Neural crest cell (in vitro differentiated cells): ENCODE measurements at places on chromosomes 6 and 20.

DNA sequence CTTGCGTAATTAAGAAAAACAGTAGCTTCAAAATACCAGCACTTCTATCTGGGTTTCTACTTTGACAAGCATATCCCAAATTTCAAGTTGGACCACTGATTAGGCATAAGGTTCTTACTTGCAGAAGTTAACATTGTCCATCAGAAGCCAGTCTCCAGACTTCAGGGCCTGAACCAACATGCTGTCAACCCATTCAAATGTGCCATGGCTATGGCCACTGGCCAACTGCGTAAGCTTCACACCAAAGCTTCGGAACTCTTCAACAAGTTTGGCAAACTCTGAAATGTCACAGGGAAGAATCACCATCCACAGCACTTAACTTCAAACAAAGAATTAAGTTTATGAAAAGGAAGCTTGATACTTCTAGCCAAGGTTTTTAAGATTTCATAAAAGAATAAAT, 78.0 kb upstream of the LYRM2 start:
- no peaks in the 10 kb centered on the region for H3K4me1 ChIP-seq
- no peak overlapping the region for H3K27ac ChIP-seq
- H3K27me3 ChIP-seq = no peaks in the 10 kb centered on the region

- no peaks in the 10 kb centered on the region for H3K27me3 ChIP-seq
- no peak overlapping the region for H3K4me3 ChIP-seq
- peaks cover 23% of the 10 kb centered on the region for H3K36me3 ChIP-seq
- DNase-seq = no peak
- no peak overlapping the region for H3K27ac ChIP-seq
These were observed 17.0 kb downstream of the KIF25 start for GRCh38 chr6:168014428-168014827.

DNA sequence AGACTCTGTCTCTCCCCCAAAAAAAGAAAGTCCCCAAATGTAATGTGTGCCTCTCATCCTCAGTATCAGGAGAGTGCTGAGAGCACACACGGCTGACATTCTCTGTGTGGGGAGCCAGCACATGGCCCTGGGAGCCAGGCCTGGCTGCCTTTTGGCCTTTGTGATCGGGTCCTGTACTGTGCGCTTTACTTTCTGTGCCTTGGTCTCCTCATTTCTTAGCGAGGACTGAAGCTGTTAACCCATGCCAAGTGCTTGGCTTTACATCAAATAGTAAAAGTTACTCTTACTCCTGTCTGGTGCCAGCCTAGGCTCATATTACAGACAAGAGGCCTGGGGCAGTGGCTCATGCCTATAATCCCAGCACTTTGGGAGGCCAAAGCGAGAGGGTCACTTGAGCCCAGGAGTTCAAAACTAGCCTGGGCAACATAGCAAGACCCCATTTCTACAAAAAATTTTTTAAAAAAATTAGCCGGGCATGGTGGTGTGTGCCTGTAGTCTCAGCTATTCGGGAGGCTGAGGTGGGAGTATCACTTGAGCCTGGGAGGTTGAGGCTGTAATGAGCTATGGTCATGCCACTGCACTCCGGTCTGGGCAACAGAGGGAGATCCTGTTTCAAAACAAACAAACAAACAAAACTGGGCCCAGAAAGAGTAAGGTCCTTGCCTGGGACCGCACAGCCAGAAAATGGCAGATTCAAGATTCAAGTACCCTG, 50.3 kb downstream of the SNAI1 start:
- DNase-seq = no peak
- no peaks in the 10 kb centered on the region for H3K27me3 ChIP-seq
- peaks cover 10% of the 10 kb centered on the region for H3K4me1 ChIP-seq
- H3K27ac ChIP-seq = no peak overlapping the region
- no peaks in the 10 kb centered on the region for H3K36me3 ChIP-seq

- H3K36me3 ChIP-seq = no peaks in the 10 kb centered on the region
- H3K4me3 ChIP-seq = no peak overlapping the region
- no peak for DNase-seq
- H3K27ac ChIP-seq = peak overlapping the region; percentile 11
- H3K27me3 ChIP-seq = peaks cover 6% of the 10 kb centered on the region
- no peaks in the 10 kb centered on the region for H3K4me1 ChIP-seq
These were observed 19.4 kb downstream of the MAP3K5 start for GRCh38 chr6:136772685-136773472.

DNA sequence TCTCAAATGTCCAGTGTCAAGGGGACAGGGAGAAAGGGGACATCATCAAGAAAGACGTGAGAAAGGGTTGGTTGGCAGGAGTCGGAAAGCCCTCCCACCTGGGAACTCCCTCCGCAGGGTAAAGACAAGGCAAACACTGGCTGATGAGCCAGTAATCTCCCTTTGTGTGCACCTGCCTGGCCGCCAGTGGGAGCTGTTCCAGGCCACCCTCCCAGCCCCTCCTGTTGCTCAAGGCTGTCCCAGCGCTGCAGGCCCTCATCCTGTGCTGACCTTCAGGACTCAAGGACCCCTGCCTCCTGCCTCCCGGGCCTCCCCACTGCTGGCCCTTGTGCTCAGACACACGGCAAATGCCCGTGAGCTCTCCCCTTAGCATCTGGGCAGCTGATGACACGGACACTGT, 7.4 kb downstream of the FRMD1 start:
- no peak overlapping the region for H3K27ac ChIP-seq
- H3K27me3 ChIP-seq = no peaks in the 10 kb centered on the region
- H3K4me1 ChIP-seq = no peaks in the 10 kb centered on the region
- DNase-seq = no peak
- H3K36me3 ChIP-seq = no peaks in the 10 kb centered on the region

DNA sequence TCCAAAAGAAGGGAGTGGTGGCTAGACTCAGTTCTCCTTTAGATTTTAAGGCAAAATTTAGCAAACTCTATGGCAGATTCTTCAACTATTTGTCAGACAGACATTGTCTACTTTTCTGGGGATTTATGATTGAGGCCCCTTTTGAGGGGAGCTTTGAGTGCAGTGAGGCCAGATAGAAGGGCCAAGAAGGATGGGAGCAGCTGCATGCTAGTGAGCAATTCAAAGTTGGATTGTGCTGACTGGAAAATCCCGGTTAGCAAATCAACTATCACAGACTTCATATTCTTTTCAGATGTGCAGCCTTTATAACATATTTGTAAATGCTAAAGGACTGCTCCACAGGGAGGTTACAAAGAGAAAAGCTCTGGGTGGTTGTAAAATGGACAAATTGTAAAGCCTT, 35.0 kb upstream of the ESR1 start:
- no peak overlapping the region for H3K4me3 ChIP-seq
- H3K27me3 ChIP-seq = peaks cover 44% of the 10 kb centered on the region
- DNase-seq = no peak
- no peaks in the 10 kb centered on the region for H3K36me3 ChIP-seq
- no peaks in the 10 kb centered on the region for H3K4me1 ChIP-seq
